Naive B cell (primary cell): ENCODE measurements at places on chromosomes 12 and 14. TPM values are rescaled to one million over a fixed set of nuclear protein-coding genes. Genes with fewer than 3 reads are reported as not detected.

KRT82 gene
- polyA plus RNA-seq: not detected

NEUROD4 gene
- polyA plus RNA-seq: not detected

CD163L1 gene
- polyA plus RNA-seq: not detected

TCL1B gene
- 15.0 TPM for polyA plus RNA-seq

SYCP3 gene
- 0.75 TPM for polyA plus RNA-seq

PMCH gene
- polyA plus RNA-seq: not detected

TXNRD1 gene
- polyA plus RNA-seq: 19.8 TPM

CSRNP2 gene
- polyA plus RNA-seq: 1.8 TPM

TAS2R43 gene
- not detected for polyA plus RNA-seq

PSEN1 gene
- 41.8 TPM for polyA plus RNA-seq

ADCY6 gene
- polyA plus RNA-seq: not detected

CISTR gene
- polyA plus RNA-seq: not detected

WDR89 gene
- 24.4 TPM for polyA plus RNA-seq

KRT6B gene
- not detected for polyA plus RNA-seq

TMEM132C gene
- polyA plus RNA-seq: not detected

TAS2R42 gene
- not detected for polyA plus RNA-seq

HCAR1 gene
- not detected for polyA plus RNA-seq

KRT86 gene
- not detected for polyA plus RNA-seq

KRT71 gene
- not detected for polyA plus RNA-seq

SYT1 gene
- not detected for polyA plus RNA-seq

TSHR gene
- polyA plus RNA-seq: not detected

LRRK2 gene
- 12.8 TPM for polyA plus RNA-seq

GYS2 gene
- polyA plus RNA-seq: not detected

FBLN5 gene
- polyA plus RNA-seq: 2.0 TPM
